ENCODE measurements at places on chromosomes 11 and 22.

GRCh38 chr11:36450110-36450572 lies 59.9 kb downstream of the TRAF6 start:
- DNase-seq = no peak

- DNase-seq = peak; percentile 27
Measured at GRCh38 chr22:50530877-50531545, 1.2 kb upstream of the TYMP start.

- DNase-seq = no peak
Measured at GRCh38 chr11:2555891-2556290, 111.1 kb downstream of the KCNQ1 start.

GRCh38 chr22:32733196-32733768 lies 68.2 kb upstream of the TIMP3 start:
- no peak for DNase-seq

- no peak for DNase-seq
Measured at GRCh38 chr11:103811870-103812455, 224.5 kb upstream of the DDI1 start.

DNA sequence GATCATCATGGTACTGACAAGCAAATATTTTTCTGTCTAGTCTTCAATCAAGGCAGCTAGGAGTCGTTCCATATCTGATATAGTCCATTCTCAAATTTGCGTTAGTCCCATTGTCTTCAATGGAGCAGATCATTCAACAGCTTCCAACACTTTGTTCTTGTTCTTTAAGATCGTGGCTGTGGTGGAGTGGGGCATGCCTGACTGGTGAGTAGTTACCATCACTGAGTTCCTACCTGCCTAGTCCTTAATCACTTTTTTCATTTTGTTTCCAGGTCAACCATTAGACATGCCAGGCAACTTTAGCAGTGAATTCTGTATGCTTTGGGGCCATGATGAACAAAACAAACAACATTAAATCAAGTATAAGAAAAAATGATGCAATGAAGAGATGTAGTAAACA lies 693.1 kb upstream of the KIRREL3 start:
- DNase-seq = no peak

- no peak for DNase-seq
Measured at GRCh38 chr11:104057908-104058307, 21.5 kb downstream of the DDI1 start.

- DNase-seq = no peak
Measured at GRCh38 chr11:95693298-95693697, 96.3 kb downstream of the FAM76B start.

DNA sequence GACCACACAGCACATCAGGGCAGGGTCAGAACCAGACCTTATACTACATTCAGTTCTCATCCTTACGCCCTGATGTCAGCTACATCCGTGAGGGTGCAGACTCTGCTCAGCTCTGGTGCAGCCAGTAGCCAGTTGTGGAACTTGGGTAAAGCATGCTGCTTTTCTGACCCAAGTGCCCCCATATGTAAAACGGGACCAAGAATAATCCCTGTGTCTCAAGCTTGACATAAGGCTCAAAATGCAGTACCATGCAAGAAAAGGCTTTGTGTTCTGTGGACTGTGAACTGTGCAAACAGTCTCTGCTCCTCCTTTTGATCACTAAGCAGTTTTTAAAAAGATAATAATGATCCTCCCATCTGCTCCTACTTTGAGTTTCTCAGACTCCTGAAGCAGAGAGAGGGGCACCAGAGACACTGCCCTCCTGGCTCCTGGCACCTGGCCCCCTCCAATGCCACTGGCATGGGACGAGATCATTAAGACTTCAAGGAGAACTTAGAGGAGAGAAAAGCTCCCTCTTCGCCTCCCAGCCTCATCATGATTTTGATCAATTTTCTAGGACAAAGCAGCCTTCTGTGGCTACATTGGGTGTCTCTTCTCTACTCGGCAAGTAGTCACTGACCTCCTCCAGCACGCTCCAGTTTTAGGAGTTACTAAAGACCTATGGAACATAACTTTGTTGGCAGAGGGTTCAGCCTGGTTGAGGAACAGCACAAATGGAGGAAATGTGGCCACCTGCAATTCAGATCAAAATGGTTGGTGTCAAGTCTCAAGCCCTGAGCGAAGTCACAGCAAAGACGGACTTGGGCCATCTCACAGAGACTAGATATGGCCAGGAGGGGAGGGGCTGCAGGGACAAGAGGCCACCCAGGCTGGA lies 23.9 kb downstream of the IL10RA start:
- no peak for DNase-seq

GRCh38 chr22:32555581-32555980 lies 81.0 kb downstream of the FBXO7 start:
- DNase-seq = no peak

- DNase-seq = peak; percentile 69
Measured at GRCh38 chr22:35705141-35705540, 12.5 kb upstream of the APOL5 start.

DNA sequence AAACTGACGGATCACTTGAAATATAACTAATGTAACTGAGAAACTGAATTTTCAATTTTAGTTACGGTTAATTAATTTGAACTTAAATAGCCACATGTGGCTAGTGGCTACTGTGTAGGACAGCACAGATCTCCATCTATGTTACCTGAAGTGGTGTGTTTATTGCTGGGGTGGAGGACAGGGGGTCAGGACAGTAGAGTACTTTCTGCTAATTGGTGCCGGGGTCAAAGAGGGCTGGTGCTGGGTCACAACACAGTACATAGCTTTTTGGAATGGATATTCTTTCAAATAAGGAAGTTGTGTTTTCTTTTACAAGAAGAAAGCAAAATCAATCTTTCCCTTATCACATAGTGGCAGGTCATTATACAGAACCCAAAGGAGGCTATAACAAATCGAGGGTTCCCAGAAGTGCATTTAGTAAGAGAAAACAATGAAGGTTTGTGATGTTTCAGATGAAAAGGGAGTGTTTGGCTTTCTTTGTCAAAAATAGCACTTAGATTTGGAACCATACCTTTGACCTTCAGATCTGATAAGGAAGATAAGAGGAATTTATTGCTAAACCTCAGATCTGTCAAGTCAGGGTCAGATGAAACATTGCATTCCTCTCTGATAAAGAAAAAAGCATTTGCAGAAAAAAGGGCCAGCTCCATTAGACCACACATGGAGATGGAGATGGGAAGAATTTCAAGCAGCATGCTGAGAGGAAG lies 384.5 kb downstream of the AASDHPPT start:
- no peak for DNase-seq

DNA sequence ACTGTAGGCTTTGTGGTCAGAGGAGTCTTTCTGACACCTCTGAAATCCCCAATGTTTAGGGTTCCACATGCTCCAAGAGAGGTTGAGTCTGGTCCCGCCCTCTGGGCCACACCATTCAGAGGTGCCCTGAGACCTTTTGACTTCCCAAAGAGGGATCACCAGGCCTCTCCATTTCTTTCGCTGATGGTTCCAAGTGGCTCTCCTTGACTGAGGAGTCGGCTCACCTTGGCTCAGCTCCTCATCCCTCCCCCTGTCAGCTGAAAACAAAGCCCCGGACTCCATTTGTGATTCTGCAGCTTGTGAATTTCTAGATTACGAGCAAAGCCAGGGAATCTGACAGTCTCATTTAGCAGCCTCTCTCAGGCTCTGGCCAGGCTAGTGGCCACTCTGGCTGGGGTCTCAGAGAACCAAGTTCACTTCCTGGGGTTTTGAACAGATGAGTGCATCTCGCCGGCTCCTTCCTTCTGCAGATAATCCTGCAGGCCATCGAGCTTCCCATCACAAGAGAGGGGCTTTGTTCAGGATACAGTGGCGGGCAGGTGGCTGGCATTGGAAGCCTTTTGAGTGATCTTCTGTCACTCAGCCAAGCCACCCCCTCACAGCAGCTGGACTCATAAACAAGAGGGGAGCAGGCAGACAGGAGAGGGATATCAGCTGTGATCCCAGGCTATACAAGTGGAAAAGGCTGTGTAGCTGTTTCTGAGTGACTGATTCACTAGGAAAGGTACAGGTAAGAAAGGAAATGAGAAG lies 102.9 kb downstream of the TRIM29 start:
- DNase-seq = no peak

DNA sequence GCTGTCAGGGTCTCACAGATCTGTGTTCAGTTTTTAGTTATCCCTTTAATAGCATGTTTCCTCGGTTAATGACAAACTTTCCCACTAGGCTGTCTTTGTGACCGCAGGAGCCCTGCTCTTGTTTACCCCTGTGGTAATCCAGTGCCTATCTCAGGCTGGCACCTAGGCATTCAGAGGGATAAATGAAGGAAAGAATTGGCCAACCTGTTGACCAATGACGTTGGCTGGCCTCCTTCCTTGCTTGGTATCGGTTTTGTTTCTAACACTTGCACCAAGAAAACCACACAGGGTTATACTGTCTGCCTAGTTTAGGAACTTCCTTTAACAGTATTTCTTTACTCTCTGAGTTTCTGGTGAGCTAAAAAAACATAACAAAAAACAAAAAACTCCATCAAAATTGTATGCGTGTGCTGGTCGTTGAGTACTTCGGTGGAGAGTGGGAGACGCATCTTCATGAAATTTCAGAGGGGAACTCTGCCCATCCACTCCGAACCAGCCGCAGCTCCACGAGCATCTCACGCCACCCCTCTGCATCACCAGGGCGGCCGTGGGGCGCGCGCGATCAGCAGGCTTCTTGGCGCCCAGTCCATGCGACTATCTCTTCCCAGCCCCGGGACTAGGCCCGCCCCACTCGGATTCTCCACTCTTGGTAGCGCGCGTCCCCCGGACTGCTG lies 563 bp upstream of the ENDOD1 start:
- DNase-seq = no peak

DNA sequence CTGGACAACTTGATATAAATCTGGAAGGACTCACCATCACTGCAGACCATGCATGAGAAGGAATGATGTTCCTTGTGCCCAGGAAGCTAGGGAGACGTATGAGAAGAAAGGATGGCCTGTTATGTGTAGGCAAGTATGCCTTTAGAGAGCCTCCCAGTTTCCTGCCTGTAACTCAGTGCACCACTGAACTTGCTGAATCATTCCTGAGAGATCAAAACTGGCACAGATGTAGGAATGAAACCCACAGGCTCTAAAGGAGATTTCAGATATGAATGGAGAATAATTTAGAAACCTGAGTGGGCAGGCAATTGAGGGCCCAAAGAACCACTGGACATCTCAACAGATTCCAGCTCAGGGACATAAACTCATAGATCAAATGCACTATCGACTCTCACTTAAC lies 38.4 kb upstream of the PRSS23 start:
- DNase-seq = no peak

GRCh38 chr22:46857885-46858143 lies 95.4 kb downstream of the TBC1D22A start:
- DNase-seq = no peak

- no peak for DNase-seq
Measured at GRCh38 chr11:125410091-125410490, 86.0 kb downstream of the FEZ1 start.

GRCh38 chr11:934527-934926 lies 8.9 kb downstream of the AP2A2 start:
- no peak for DNase-seq

DNA sequence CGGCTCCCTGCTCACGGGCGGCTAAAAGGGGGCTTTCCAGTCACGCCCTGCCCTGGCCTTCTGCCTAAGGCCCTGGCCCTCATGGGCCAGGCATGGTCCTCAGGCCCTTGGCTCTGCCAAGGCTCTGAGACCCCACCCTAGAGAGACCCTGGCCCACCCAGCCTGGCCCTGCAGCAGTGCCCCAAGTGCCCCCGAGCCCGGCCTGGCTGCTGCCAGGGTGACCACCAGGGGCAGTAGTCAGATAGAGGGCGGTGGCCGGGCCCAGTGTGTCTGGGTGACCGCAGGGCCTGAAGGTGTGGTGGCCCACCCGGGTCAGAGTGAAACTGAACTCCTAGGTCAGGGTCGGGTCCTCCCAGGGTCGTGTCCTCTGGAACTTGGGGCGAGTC lies 29.4 kb upstream of the CCDC188 start:
- DNase-seq = no peak

DNA sequence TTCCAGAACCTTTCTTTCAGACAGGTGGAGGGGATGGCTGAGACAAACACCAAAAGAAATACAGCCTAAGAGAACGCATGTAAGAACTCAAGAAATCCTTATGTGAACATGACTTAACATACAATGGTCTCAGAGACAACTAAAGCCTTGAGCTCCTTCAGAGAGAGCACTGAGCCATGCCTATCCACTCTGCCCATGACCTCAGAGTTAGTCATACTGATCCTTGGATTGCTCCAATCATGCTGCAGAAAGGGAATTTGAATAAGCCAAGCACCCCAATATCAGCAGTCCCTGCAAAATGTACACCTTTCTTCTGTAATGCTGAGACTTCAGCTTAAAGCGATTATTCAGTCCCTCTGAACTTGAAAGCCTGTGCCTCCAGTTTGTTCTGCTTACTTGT lies 43.2 kb upstream of the CHKA start:
- no peak for DNase-seq

DNA sequence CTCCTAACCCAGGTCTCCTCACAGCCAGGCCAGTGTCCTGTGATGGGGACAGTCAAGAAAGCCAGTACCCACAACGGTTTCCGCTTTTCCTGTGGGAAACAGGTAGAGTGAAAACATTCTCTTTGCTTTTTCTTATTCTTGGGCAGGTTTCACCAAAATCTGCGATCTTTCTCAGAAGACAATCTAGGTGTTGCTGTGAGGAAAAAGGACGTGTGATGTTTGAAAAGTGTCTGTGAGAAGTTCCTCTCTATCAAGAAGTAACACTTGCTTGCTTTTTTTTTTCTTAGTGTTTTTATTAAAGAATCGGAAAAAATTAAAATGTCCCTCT lies 9.2 kb upstream of the IL2RB start:
- no peak for DNase-seq

GRCh38 chr11:93870616-93871015 lies 20.2 kb upstream of the VSTM5 start:
- DNase-seq = peak; percentile 44

GRCh38 chr11:95736355-95736754 lies 53.2 kb downstream of the FAM76B start:
- DNase-seq = no peak

DNA sequence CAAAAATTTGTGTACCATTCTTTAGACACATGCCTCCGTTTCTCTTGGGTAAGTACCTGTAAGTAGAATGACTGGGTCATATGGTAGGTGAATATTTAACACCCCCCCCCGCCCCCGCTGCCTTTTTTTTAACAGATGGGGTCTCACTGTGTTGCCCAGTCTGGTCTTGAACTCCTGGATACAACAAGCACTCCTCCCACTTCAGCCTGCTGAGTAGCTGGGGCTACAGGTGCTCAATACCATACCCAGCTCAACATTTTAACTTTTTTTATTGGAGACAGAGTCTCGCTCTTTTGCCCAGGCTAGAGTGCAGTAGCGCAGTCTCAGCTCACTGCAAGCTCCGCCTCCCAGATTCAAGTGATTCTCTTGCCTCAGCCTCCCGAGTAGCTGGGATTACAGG lies 32.5 kb downstream of the CECR2 start:
- no peak for DNase-seq

Data from endothelial cell of umbilical vein (primary cell).